Heart left ventricle (tissue), 16 donors: ENCODE measurements at places on chromosomes 1 and 21. TPM values are rescaled to one million over a fixed set of nuclear protein-coding genes. Genes with fewer than 3 reads are reported as not detected.

Gene TMIGD3
- total RNA-seq, result 4.7 TPM

DNA sequence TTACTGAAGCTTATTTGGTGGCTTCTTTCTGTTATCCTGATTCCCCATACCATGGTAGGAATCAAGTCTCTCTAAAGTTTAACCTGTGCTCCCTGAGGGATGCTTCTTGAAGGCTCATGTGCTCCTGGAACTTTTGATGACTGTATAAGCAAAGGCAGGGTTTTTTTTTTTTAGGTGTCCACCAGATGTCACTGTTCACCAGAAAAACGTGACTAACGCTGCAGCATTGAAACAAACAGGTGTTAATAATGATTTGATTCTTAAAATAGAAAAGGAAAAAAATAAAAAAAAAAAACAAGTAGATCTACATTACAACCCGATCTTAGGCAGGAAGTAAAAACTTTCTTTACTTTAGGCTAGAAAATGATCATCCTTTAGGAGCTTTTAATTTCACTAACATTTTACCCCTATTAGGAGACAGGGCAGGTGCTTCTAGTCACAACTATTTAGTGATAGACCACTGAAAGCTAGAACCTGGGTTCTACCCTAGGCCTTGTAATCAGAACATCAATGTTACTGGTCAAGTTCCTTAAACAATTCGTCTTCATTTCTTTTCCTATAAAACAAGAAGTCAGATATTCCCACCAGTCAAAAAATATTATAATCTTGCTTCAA lies 223.0 kb downstream of the PLA2G4A start:
- no peak for DNase-seq

GRCh38 chr21:37273911-37274690 lies 7.0 kb upstream of the VPS26C start:
- DNase-seq, result no peak

GRCh38 chr1:5273280-5274003 lies 619.0 kb downstream of the AJAP1 start:
- DNase-seq, result no peak

DNA sequence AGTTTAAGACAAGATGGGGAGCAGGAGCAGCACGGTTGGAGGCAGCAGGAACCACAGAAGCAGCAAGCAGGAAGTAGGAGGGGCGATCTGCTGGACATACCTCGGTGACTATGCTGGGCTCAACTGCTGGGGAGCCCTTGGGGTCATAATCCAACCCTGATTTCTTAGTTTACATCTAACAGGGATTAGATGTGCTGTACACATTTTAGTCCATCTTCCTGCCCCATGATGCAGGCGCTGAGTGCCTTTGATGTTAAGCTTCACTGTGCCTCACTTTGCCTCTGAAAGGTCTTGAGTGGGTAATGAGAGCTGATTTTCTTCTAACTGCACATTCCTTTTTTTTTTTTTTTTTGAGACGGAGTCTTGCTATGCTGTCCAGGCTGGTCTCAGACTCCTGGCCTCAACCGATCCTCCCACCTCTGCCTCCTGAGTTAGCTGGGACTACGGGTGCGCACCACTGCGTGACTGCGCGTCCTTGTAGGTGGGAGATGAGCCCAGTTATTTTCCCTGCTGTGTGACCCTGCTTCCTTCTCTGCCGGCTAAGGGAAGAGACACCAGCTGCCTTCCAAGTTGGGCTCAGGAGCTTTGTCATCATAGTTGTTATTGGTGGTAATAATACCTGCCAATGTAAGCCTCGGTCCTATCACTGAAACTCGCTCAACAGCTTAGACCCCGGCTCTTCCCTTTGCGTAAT lies 1.1 kb upstream of the RCAN3 start:
- no peak for DNase-seq

- no peak for DNase-seq
Observed at GRCh38 chr1:83950106-83950661, 48.7 kb downstream of the TTLL7 start.

DNA sequence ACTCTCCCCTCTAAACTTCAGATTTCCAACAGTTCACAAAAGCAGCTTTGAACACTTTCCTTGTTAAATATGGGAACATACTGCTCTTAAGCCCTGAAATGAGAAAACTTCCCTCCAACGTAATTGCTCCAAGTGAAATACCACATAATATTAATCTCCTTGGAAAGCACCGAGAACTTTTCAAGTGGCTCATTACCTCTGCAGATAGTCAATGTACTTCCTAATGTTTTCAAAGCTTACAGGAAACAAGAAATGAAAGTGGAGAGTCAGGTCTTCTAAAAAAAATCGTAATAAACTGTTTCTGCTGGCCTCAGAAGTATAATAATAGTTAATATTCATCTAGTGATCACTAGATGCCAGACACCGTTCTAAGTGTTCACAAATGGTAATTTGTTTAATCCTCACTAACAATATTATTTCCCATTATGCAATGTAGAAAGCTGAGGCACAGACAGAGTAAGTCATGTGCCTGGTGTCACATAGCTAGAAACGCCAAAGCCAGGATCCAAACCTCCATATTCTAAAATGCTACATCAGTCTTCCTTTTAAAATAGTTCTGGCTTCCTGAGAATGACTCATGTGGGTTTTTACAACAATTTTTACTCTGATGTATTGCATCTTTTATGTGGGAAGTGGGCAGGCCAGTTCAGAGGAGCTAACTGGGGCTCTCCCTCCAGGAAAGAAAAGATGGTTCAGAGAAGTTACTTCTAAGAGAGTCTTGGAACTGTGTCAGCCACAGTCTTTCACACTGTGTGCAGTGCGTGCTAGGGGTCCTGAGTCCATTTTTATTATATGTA lies 177.2 kb downstream of the PLPPR4 start:
- DNase-seq, result no peak

- no peak for DNase-seq
Observed at GRCh38 chr1:151680826-151681225, 35.8 kb downstream of the CELF3 start.
